AG09319 (cell line): ENCODE measurements at places on chromosomes 7 and 10.

DNA sequence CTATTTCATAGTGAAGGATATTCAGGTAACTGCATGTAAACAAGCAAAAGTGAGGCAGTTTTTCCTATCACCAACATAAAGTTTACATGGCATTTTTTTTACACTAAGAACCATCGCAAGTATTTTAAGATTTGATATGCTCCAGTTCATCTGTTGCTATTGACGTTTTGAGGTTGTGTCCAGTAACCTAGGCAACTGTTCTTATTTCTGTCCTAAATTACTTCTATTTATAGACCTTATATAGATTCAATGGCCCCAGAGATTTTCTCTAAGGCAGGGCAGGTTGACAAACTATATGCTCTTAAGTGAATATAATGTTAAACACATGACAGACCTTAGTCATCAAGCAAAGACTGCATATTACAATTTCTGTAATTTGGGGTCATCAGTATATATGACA, 830.2 kb upstream of the LRRTM3 start:
- no peak for DNase-seq

DNA sequence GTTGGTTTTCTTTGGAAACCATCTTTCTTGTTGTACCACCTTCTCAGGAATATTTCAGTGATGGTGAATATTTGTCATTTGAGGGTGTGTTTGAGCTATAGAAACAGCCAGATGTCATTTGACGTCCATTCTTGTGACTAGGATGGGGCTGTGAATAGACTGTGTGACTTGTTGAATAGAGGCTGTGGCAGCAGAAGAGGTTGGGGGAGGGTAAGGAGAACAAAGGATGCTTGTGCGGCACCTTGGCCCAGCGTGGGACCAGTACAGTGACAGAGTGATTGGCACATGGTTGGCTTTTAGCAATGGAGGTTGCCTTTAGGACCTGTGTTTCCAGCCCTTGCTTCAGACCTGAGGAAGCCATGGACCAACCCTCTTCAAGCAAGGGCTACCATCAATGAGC, 11.3 kb downstream of the DMBT1 start:
- DNase-seq = no peak

- DNase-seq = peak; percentile 57
These were observed 337.7 kb upstream of the NPVF start for GRCh38 chr7:25565949-25566348.

DNA sequence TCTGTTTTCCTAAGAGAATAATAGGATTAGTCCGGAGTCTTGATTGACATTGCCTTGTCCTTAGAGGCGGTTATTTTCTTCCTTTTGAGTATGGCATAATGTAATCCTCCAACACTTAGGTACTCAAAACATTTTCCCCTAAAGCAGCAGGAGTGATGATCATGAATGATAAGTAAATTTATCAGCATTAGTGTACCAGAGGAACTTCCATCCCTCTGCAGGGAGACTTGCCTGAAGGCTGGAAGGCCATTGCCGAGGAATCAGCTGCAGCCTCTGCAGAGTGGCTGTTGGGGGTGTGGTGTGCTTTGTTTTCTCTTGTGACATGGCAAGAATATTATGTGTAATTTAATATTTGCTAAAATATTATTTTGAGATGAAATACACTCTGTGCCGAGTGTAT, 56.8 kb downstream of the RAB11FIP2 start:
- no peak for DNase-seq

DNA sequence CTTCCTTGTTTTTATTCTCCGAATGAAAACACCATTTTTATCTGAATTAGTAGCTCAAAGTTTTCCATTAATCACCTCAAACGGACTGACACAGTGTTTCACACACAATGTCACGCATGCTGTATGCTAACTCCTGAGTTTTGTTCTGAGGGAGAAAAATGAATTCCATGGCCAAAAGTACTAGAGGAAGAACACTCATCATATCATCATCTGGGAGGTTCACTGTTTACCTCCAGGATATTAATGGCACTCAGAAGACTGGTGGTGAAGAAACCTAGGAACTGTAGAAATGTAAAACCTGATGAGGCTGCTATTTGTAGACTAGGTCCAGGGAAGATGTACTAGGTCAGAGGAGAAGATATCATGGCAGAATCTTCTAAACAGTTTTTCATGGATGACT, 395.6 kb upstream of the ETV1 start:
- DNase-seq = no peak
